ENCODE measurements at places on chromosomes 4 and X.

DNA sequence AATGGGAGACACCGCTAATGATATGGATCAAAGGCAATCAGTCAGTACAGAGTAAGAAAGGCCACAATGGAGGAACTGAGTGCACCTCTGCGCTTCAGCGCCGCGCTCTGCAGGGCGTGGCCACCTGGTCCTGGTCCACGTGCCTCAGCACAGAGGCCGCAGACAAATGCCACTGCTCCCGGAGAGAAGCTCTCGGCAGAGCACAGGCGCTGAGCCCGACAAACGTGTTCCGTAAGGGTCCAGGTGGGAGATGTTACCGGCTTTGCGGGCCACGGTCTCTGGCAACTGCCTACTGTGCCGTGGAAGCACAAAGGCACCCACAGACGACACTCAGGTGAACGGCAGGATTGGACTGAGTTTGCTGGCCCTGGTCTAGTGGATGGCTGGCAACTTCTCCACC is 68.9 kb downstream of the ACOX3 start:
- no peak for DNase-seq

- no peak for DNase-seq
Observed at GRCh38 chr4:153061971-153062370, 125.8 kb downstream of the FHDC1 start.

DNA sequence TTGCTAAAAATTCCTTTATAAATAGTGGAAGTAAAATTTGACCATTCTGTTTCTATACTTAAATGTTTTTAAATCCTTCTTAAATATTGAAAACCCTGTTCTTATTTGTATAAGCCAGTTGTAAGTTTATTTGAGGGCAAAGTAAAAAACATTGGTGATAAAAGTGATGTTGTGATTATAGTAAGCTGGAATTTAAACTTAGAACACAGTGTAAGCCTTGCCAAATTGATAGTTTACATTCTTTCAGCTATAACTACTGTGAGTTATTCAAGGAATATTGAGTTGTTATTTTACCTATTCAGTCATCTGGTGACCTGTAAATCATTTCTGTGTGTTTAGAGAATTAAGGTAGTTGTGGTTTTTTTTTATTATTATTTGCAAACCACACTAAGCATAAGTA is 9.6 kb downstream of the YY2 start:
- no peak for DNase-seq

DNA sequence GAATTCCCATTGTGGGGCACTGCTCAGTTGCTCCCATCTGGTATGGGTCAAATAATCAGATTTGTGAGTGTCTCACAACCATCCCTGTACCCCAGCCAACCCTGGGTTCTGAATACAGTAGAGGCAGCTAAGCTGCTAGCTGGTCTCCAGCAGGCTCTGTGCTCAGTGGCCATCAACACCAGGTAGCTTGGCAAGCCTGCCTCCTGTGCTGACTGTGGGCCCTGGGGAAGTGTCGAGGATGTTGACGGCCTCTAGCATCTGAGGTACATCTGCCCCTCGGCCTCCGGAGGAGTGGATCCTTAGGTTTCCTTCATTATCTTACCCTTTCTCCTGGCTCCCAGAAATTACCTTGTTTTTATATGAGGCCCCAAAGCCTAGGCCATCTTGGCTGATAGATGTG is 13.3 kb downstream of the RNF4 start:
- no peak for DNase-seq

DNA sequence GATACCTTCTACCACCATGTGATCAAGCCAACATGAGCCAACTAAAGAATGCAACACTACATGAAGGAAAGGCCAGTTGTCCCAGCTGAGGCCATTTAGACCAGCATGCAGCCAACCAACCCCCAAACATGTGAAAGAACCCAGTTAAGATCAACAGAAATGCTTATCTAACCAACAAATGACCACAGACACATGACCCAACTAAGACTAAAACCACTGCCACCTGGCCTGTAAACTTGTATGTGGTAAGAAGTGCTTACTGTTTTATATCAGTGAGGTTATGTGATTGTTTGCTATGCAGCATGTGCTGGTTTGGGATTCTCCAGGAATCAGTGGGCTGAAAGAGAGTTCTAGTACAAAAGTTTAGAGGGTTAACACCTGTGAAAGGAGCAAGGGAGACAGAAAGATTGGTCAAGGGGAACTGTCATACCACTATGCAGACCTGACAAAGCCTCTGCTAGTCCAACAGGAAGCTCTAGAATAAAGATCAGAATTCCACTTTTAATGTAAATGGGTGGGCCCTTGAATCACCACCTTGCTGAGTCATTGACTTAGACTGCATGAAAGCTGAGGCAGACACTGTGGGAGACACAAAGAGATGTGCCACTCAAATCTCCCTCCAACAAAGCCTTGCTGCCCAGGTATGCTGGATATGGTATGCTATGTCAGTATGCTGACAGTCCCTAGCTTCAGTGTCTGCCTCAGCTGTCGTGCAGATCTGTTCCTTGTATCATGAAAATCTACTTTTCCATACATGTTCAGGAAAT is 6.1 kb upstream of the SH3D19 start:
- no peak for DNase-seq

DNA sequence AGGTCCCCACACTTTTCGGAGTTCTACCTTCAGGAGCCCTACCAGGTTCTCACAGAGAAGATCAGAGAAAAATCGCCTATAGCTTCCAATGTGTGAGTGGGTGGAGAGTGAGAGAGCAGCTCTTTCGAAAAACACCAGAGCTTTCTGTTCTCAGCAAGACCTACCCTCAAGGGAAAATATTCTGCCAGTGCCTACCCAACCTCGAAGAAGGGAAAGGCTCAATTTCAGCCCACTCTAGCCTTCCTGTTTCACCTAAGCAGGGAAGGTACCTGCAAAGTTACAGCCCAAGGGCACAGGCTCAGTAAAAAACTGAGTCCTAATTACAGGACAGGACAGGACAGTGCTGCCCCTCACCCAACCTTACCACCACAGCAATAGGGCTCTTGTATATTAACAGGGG is 104.0 kb upstream of the WDR17 start:
- DNase-seq = no peak

- DNase-seq = no peak
Observed at GRCh38 chr4:174702979-174703478, 126.0 kb downstream of the GLRA3 start.

- no peak for DNase-seq
Observed at GRCh38 chr4:1393866-1394265, 12.4 kb downstream of the NKX1-1 start.

- no peak for DNase-seq
Observed at GRCh38 chr4:151555151-151555945, 146.4 kb downstream of the FHIP1A start.

DNA sequence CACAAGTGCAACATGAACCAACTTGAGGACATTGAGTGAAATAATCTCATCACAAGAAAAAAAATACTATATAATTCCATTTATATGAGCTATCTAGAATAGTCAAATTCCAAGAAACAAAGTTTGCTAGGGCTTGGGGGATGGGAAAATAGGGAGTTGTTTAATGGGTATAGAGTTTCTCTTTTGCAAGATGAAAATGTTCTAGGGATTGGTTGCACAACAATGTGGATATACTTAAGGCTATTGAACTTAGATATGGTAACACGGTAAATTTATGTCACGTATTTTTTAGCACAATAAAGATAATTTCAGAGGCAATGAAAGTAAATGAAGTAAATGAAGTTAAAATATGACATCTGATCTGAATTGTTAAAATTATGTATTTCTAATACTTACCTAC is 7.9 kb downstream of the MFSD8 start:
- no peak for DNase-seq

- DNase-seq = no peak
Observed at GRCh38 chr4:23323436-23323835, 566.4 kb downstream of the PPARGC1A start.

GRCh38 chr4:1241466-1241935 is 7.4 kb downstream of the CTBP1 start:
- DNase-seq = no peak

- DNase-seq = no peak
Observed at GRCh38 chrX:68238568-68238967, 194.7 kb downstream of the OPHN1 start.

DNA sequence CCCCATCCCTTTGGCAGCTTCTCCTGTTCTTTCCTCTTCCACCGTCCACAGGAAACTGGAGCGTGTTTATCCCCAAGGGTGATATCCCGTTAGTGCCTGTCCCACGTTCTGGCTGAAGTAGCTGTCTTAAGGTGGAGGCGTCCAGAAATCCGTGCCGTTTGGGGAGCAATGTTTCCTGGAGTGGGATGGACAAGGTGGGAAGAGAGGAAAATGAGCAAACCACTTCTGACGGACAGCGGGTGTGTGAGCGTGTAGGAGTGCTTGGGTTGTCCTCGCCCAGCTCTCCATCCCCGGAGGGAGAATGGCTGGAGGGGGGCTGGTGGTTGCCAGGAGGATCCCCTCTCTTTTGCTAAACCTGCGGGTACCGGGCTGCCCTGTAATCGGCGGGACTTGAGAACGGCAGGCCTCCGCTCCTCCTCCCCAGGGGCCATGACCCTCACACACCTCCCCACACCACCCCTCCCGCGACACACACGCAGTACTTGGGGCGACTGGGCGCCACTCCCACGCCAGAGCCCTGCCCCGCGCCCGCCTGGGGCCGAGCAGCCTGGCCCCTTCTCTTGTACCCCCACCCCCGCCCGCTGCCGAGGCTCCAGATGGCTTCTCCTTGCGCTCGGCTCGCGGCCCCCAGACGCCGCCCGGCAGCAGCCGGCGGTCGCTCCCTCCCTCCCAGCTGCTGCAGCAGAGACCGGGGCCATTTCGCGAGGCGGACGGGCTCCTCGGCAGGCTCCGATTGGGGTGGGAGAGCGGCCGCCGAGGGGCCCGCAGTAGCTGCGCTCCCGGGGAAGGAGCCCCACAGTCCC is 13.9 kb upstream of the PRDM8 start:
- no peak for DNase-seq

- DNase-seq = no peak
Observed at GRCh38 chrX:369563-370101, 17.1 kb downstream of the PPP2R3B start.

GRCh38 chr4:12446657-12447185 is 1018.0 kb upstream of the HS3ST1 start:
- no peak for DNase-seq

GRCh38 chr4:78565971-78566372 is 14.4 kb downstream of the ANXA3 start:
- DNase-seq = peak; percentile 50

GRCh38 chrX:119417842-119418241 is 18.7 kb downstream of the SLC25A43 start:
- no peak for DNase-seq

- DNase-seq = no peak
Observed at GRCh38 chr4:167541286-167541685, 307.0 kb upstream of the SPOCK3 start.

DNA sequence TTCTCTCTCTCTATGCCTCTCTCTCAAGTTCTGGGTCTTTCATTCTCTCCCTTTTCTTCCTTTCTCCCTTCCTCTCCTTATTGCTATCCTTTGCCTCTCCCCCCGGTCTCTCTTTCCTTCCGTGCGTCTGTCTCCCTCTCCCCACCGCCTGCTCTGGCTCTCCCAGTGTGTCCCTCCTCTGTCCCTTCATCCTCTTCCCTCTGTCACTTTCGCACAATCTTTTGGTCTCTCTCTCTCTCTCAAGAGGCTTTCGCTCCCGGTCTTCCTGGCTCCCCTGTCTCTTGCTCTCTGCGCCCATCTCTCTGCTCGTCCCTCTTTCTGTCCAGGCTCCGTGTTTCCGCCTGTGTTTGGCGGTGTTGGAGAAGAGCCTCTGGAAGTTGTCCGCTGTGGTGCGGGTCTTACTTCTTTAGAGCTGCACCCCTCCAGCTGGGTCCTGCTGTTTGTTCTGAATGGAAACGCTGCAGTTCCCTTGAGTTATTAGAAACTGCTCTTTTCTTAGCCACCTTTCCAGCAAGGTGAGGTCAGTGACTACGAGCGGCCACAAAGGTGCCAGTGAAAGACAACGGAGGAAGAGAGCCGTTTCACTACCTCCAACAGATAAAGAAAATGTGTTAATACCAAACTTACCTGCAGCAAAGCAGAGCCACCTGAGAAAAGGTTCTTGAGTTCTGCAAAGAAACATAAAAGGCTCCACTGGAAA is 1.1 kb downstream of the BMPR1B start:
- no peak for DNase-seq

DNA sequence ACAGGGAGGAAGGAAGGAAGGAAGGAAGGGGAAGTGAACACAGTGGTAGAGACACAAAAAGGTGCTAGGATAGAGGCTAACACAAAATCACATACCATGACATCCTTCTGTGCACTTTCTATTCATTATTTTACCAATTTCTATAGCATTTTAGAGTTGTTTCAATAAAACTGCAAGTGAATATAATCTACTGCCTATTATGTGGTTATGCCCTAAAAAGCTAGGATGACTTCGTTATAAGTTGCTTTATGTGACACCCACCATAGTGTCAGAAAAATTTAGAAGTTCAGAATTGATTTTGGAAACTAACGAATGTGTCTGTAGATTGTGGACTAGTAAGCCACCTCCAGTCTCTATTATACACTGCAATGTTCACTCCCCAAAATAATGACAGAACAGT is 59.4 kb upstream of the EDNRA start:
- no peak for DNase-seq

- no peak for DNase-seq
Observed at GRCh38 chr4:175932116-175932515, 120.1 kb upstream of the GPM6A start.

DNA sequence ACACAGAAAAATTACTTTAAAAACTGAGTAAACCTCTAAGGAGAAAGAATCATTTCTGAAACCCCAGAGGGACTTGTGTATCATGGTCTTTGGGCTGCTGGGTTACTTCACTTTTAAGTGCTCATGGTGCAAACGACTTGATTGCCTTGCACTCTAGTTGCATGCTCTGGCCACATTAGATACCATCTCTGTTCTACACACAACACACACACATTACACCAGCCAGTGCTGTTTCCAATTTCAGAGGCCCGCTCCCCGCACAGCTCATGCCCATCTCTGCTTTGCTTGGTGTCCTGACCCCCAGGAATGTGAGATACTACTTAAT is 2.1 kb downstream of the PPP3CA start:
- no peak for DNase-seq

DNA sequence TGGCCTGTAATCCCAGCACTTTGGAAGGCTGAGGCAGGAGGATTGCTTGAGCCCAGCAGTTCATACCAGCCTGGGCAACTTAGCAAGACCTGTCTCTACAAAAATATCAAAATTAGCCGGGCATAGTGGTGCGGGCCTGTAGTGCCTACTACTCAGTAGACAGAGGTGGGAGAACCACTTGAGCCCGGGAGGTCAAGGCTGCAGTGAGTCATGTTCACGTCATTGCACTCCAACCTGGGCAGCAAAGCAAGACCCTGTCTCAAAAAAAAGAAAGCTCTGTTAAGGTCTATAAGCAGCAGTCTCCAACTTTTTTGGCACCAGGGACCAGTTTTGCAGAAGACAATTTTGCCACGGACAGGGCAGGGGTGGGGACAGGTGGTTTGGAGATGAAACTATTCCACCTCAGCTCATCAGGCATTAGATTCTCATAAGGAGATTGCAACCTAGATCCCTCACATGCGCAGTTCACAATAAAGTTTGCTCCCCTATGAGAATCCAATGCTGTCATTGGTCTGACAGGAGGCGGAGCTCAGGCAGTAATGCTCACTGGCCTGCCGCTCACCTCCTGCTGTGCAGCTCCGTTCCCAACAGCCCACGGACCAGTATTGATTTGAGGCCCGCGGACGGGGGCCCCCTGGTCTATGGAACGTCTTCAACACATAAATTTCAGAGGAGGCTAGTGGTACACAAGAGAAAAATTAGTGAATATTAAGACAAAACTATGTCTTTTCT is 67.9 kb downstream of the KLHL8 start:
- no peak for DNase-seq

- DNase-seq = peak; percentile 61
Observed at GRCh38 chrX:56733459-56734046, 4.5 kb downstream of the NBDY start.

Data from NCI-H460 (cell line).